Esophagus muscularis mucosa (tissue), 4 donors: ENCODE measurements at places on chromosomes 13 and 19.

- no peak overlapping the region for H3K27ac ChIP-seq
- no peaks in the 10 kb centered on the region for H3K27me3 ChIP-seq
- no peak for DNase-seq
- H3K4me1 ChIP-seq, result peaks cover 8% of the 10 kb centered on the region
- H3K4me3 ChIP-seq, result no peak overlapping the region
- H3K36me3 ChIP-seq, result no peaks in the 10 kb centered on the region
Observed at GRCh38 chr13:98657506-98658085, 80.7 kb upstream of the STK24 start.

DNA sequence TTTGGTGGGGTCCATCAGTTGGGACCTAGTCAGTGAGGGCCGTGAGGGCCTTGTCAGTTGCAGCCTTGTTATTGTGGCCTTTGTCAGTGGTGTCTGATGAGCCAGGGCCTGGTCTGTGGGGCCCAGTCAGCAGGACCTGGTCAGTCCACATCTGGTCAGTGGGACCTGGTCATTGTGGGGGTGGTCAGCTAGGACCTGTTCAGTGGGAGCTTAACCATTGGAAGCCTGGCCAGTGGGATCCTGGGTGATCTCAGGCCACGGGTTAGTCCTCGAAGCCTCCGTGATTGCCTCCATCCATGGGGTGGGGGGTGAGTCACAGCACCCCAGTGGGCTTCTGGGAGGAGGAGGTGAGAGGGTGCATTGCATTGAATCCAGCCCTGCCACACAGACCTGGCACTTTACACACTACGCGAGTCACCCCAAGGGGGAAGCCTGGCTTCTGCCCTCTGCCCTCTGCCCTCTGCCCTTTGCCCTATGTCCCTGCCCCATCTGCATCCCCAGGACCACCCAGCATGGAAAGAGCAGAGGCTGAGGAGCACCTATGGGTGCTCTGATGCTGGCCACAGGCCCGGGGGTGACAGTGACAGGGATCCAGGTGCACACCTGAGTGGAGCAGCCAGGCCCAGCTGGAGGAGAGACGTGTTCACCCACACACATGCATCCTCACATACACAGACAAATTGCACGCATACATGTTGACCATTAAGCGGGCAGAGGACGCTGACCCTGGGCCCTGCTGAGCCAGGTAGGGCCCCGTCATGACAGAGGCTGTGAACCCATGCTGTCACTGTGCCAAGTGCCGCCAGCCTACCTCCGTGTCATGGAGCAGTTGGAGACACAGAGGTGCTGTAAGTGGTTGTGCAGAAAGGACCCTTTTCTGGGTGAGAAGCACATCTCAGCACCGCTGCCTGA, 59.8 kb upstream of the TPM4 start:
- H3K4me3 ChIP-seq, result no peak overlapping the region
- H3K36me3 ChIP-seq, result no peaks in the 10 kb centered on the region
- H3K4me1 ChIP-seq, result no peaks in the 10 kb centered on the region
- no peak overlapping the region for H3K27ac ChIP-seq

- no peak for DNase-seq
- H3K27ac ChIP-seq, result no peak overlapping the region
- H3K27me3 ChIP-seq, result no peaks in the 10 kb centered on the region
- H3K36me3 ChIP-seq, result no peaks in the 10 kb centered on the region
- H3K4me1 ChIP-seq, result no peaks in the 10 kb centered on the region
- H3K4me3 ChIP-seq, result no peak overlapping the region
Observed at GRCh38 chr13:28110414-28110813, 10.0 kb upstream of the FLT3 start.

DNA sequence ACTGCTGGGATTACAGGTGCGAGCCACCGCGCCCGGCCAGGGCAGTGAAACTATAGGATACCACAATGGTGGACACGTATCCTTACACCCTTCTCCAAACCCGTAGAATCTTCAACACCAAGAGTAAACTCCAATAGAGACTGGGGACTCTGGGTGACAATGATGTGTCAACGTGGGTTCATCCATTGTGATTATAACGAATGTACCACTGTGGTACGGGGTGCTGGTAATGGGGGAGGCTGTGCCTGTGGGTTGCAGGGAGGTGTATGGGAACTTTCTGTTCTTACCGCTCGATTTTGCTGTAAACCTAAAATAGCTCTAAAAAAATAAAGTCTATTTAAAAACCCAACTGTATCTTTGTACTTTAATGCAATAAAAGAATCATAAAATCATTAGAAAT, 11.6 kb downstream of the GNG7 start:
- no peak overlapping the region for H3K27ac ChIP-seq
- H3K36me3 ChIP-seq, result no peaks in the 10 kb centered on the region
- peaks cover 26% of the 10 kb centered on the region for H3K4me1 ChIP-seq
- no peak overlapping the region for H3K4me3 ChIP-seq
